Stimulated activated CD4-positive, alpha-beta T cell treated with anti-CD3 and anti-CD28 coated beads, Interleukin-2, amount 100 ng/mL, for 48 hours (primary cell): ENCODE measurements at places on chromosomes 4 and X.
A peak's percentile ranks its signal among the peaks of the same experiment; 100 is the strongest.

DNA sequence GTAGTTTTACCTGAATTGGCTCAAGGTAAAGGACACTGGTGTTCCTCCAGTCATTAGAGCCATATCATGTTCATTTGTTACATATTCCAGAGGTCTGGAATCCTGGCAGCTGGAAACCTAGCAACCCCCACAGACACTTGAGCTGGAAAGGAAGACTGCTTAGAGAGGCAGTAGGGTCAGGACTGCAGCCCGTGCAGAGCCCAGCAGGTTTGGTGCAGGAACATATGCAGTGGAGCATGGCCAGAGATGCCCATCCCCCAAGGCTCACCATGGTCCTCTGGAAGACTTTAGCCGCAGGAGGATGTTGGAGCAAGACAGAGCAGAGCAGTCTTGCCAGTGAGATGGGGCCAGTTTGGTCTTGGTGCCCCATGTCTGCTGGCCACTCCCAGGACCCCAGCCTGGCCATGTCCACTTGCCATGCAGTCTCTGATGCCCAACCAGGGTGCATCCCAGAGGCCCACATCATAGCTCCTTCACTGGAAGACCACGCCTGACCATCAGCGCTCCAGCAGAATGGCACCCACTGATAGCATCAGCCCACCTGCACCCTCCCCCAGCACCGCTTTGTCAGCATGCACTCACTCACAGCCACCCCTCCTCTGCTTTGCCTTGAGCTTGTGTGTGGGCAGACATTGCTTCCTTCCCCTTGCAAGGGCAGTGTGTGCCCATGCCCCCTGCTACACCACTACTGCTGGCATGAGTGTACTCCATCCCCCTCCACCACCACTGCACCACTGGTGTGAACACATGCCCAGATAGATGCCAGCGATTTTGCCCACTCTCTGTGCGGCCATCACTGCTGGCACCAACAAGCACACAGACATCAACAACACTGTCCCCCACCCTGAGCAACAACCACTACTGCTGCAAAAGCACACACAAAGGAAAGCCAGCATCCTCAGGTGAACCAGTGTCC is 190.3 kb upstream of the SPOCK3 start:
- DNase-seq, result no peak

DNA sequence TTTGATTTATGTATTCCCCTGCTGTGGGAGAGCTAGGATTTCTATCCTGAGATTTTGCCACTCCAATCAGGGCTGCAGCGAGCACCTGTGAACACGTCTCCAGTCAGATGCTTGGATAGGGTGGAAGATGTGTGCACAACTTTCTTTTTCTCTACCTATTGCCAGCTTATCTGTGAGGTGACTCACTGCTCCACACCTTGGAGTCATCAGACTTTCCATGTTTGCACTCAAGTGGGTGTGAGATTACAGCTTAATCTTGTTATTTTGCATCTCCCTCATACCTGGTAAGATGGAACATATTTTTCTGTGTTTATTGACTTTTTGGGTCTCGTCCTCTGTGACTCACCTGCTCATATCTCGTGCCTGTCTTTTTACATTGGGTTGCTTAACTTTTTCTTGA is 32.2 kb downstream of the PSAPL1 start:
- no peak for DNase-seq

DNA sequence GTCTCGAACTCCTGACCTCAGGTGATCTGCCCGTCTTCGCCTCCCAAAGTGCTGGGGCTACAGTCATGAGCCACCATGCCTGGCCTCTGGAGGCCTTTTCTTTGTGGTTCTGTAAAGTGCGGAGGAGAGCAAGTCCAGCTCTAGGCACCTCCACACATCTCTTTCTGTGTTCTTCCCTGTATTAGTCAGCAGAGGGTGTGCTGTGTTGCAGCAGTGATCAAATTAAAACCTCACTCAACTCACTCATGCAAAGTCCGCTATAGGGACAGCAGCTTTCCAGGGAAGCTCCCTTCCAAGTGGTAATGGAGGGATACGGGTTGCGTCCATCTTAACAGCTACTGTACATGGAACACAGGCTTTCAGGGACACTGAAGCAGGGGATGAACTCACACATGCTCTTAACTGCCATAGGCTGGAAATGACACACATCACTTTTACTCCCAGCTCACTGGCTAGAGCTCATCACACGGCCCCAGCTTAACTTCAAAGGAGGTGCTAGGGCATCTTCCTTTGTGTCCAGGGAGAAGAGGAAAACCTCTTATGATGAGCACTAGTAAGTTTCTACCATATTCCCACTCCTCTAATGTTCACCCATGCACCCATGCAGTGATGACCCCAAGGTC is 36.0 kb upstream of the CCNG2 start:
- no peak for DNase-seq

DNA sequence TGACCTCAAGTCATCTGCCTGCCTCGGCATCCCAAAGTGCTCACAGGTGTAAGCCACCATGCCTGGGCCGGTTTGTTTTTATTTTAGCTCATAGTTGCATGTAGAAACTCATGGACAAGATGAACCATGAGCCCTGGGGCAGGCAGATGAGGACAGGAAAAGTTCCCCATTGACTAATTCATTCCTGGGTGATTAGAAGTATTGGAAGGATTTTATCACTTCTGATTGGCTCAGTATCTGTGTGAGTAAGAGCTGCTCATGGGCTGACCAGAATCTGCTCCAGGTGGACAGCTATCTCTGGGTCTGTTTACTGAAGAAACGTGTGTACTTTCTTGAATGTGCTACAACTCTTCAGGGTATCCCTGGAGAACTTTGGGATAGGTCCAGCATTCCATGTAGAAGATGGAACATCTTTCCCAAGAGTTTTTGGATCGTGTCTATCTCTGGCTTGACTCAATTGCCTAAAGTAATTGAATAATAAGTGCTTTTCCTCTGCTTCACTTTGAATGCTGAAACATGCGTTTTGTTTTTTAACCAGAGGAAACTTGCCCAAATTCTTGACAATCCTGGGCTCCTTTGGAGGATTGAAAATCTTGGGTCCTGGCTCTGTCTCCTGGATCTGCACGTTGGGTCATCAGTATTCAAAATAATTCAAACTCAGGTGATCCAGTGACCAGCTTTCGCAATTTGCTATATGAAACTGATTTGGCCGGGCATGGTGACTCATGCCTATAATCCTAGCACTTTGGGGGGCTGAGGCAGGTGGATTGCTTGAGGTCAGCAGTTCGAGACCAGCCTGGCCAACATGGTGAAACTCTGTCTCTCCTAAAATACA is 88.6 kb upstream of the DHRSX start:
- no peak for DNase-seq

GRCh38 chrX:147779173-147779572 is 132.5 kb upstream of the FMR1 start:
- DNase-seq, result no peak

DNA sequence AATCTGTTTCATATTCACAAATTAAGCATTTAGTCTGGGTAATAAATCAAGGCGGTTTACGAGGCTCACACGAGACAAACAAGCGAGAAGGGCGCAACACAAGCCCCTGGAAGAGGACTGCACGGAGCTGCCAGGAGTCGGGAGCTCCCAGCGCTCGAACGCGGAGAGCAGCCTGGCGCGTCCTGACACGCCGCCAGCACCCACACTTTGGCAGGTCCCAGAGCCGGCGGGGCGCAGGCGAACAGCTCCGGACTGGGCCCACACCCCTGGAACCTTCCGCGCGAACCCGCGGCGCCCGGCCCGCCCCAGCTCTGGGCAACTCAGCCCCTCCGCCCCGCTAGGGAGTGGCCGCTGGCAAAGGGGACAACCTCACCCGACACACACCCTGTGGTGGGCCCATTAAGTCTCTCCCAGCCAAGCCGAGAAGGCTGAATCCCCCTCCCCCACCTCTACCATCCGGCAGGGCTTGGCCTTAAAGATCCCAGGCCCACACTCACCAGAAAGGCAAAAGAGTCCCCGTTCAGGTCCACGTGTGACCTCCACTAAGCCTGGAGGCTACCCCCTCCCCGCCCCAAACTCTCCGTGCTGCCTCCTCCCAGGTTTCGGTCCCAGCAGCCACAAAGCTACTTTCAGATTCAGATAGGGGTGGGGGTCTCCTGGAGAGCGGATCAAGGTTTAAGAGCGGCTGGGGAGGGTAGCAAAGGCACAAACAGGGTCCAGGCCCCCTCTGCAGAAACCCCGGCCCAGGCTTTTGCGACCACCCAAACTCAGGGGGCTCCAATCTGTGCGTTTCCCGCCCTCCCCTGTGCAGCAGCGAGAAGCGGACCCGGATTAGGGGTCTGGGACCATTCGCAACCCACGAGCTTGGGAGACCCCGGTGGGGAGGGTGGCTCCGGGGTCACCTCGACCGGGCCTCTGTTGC is 47.5 kb upstream of the BCOR start:
- DNase-seq, result no peak

DNA sequence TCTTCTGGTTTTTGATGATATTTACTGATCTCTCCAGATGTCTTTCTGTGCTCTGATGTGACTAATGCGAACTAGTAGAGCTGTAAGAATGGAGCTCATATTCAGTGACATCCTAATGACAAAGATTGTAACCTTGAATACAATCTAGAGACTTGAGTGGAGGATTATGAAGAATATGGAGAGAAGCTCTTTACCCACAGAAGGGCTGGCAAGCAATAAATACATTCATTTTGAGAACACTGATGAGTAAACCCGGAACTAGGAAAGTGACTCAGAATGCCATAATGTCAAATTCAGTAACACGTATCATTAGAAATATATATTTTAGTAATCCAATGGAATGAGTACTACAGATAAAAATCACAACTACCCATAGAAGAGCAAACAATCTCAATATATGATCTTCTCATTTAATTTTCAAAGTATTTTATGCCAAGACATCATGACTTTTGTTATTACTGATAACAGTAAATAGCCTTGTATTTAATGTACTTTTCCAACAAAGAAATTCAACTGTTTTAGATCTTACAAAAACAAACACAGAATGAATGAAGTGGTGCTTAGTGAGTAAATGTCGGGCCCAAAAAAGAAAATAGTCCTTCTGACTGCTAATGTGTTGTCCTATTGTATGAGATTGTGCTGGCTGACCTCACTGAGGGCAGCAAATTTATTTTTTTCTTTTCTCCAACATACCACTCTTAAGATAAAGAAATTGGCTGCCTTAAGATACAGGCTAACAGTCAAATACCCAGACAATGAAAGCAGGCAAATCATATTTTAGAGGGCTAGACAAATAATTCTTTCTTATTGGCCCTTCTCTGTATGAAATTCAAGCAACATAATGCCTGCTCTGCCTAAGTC is 49.2 kb upstream of the HDAC8 start:
- no peak for DNase-seq

DNA sequence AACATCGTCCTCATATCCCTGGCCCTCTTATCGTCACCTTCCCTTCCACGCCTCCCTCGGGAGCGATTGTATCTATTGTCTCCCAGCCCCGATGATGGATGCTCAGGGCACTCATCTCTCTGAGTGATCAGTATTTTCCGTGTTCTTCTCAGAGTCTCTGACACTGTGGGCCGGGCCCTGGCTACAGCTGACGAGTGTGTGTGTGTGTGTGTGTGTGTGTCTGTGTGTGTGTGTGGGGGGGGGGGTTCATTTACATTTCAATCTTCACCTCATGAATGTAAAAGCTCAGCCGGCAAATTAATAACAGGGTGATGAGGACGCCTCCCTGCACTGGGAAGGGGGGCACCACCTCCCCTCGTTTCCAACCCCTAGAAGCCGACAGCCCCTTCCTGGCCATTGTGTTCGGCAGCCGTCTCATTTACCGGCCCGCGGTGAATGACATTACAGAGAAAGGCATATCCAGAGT is 159.5 kb downstream of the SHOX start:
- DNase-seq, result no peak

GRCh38 chrX:1883772-1884171 is 268.9 kb downstream of the ASMT start:
- DNase-seq, result no peak

- no peak for DNase-seq
Measured at GRCh38 chr4:150369434-150370380, 212.2 kb upstream of the MAB21L2 start.

GRCh38 chr4:163790231-163790630 is 295.7 kb downstream of the TMA16 start:
- no peak for DNase-seq

DNA sequence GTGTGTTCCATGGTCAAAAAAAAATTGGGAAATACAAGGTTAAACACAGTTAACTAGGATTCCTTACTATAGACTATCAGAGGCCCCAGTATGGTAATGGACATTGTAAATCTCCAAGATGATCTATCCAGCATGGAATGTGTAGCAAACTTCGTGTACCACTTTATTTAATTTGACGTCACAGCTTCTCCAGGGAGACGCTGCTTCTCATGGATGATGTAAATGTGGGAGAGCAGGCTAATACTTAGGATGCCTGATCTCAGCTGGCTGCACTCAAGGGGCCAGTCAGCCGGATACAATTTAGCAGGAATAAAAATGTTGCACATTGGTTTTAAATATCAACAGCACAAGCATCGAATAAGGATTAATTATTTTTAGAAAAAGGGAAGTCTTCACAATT is 111.7 kb upstream of the HPF1 start:
- DNase-seq, result no peak

DNA sequence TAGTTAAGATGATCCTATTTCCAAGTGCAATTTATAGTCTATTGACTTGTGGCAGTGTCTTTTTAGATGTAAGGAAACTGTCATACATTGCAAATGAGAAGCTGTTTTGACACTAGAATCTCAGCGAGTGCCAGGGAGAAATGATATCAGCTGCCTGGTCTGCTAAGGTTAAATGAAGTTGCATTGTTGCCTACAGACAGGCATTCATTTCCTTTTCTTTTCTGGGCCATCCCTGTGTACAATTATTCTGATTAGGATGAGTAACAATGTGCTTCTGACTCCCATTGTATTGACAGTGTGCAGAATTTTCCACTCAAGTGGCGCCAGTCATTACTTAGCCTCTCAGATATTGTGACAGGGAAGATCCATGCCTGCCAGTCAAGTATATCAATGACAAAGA is 231.2 kb downstream of the GPAT3 start:
- no peak for DNase-seq

DNA sequence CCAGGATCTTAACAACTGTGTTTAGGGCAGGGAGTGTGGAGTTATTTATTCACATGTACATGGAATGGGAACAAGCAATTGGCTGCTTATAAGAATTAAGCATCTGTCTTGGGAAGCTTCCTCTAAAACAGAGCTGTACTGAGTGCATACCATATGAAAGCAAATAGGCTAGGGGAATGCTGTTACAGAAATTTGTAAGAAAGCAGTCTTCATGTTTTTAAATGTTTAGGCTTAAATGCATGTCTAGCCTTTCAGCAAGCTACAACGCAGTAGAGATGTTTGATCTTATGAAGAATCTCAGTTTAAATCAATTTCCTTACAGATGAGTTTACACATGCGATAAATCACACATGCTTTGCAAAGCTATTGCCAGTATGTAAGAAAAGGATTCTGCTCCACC is 123.1 kb upstream of the MID1 start:
- no peak for DNase-seq

GRCh38 chr4:48909697-48910096 is 3.1 kb upstream of the OCIAD2 start:
- peak; percentile 47 for DNase-seq

- no peak for DNase-seq
Measured at GRCh38 chrX:50403903-50404302, 66.7 kb downstream of the DGKK start.
